SJSA1 (cell line): ENCODE measurements at places on chromosomes 4 and X.

DNA sequence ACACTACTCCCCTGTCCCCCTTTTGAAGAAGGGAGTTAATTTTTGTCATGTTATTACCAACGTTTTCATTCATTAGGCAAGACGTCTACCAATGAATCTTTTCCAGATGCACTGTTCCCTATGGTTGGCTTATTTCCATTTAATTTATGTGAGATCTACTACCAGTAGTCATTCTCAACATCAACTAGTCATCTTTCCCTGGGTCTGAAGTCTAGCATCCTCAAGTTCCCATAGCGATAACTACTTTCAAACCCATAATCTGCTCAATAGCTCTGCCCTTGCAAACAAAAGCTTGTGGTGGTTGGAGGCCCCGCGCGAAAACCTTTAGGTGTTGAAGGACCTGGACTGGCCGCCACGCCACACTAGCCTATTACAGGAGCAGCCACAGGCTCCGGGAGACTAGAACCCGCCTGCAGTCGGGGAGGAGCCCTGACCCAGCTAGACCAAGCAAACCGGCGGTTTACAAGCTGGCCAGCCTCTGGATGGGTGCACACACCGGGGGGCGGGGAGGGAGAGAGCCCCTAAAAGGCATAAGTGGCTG lies 746 bp downstream of the PPAT start:
- no peak for DNase-seq

- DNase-seq = no peak
These were observed 149.8 kb downstream of the CHM start for GRCh38 chrX:85897362-85898126.

DNA sequence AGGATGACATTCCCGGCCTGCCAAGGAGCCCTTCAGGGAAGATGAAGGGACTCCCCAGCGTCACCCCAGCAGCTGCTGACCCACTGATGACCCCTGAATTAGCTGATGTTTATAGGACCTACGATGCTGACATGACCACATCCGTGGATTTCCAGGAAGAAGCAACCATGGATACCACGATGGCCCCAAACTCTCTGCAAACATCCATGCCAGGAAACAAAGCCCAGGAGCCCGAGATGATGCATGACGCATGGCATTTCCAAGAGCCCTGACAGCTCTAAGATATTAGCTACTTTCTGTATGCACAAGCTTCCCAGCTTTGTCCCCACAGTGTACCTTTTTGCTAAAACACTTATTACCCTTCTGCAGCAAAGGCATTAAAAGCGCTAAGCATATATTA lies 14.4 kb downstream of the AMBN start:
- no peak for DNase-seq

GRCh38 chr4:56264873-56265272 lies 122.4 kb downstream of the AASDH start:
- DNase-seq = no peak

- DNase-seq = peak; percentile 32
These were observed 35.1 kb downstream of the ENPEP start for GRCh38 chr4:110510955-110511544.

DNA sequence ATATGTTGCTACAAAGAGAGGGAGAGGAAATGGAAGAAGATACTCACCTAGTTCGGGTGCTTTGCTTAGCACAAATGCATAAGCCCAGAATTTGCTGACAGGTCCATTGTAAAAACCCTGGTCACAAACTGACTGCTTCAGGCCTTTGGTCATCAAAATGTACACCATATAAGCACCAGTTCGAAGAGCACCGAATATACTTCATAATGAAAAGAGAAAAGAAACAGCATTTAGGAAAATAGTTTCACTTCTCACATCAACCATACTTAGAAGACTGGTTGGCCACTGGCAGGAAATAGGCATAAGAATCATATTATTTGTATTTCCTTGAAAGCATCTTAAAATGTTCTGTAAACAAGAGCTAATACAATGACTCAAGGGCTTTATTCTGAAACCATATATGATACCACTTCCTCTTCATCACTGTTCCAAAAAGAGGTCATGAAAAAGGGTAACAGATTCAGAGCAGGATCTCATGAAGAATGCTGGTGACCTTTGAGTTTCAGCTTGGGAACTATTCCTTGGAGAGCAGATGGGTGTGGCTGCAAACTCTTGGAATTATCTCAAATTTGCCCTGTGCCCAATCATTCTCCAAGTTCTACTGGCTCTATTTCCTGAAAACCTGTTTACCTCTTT lies 138.7 kb downstream of the ELOVL6 start:
- DNase-seq = no peak

- DNase-seq = no peak
These were observed 45.0 kb upstream of the ADRA2C start for GRCh38 chr4:3721186-3721585.

DNA sequence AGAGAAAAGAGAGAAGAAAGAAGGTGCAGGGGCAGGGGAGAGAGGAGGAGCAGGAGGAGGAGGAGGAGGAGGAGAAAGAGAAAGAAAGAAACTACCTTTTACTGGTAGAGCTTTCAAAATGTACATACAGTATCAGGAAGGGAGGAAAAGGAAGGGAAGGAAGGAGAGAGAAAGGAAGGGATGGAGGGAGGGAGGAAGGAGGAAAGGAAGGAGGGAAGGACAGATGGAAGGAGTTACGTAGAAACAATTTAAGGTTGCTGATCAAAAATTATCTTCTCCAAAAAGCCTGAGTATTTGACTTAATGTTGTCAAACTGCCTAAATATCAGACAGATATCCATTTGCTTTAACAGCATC lies 13.4 kb downstream of the TBC1D9 start:
- DNase-seq = no peak

- no peak for DNase-seq
These were observed 14.2 kb upstream of the HERC5 start for GRCh38 chr4:88442689-88443191.

DNA sequence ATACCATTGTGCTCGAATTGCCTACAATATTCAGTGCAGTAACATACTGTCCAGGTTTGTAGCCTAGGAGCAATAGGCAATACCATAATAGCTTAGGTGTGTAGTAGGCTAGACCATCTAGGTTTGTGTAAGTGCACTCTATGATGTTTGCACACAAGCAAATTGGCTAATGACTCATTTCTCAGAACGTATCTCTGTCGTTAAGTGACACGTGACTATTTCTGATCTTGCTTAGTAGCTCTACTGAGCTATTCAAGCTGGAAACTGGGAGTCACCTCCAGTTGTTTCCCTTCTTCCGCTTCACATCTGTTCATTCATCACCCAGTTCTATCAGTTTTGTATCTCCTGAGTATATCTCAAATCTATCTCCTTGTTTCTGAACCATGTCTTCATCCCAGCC lies 86.1 kb downstream of the HNRNPD start:
- no peak for DNase-seq

DNA sequence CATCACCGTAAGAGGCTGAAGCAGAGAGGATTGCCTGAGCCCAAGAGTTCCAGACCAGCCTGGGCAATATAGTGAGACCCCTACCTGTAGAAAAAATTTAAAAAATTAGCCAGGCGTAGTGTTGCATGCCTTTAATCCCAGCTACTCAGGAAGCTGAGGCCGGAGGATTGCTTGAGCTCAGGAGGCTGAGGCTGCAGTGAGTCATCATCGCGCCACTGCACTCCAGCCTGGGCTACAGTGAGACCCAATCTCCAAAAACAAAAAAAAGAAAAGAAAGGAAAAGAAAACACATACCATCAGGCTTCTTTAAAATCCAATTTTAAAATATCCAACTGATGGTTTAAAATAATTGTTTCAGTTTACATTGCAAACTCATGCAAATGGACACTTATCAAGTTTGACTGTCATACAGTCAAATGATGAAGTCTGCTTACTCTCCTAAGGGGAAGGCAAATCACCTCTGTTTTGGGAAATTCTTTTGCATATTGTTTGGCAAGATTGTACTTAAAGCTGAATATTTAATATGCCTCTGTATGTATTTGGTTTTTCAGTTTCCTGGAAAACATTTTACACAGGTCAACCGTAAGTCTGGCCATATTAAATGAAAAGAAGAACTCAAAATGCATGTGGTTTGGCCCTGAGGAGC lies 23.7 kb upstream of the TENM3 start:
- peak; percentile 55 for DNase-seq

GRCh38 chr4:173575482-173576152 lies 45.6 kb upstream of the HAND2 start:
- no peak for DNase-seq

DNA sequence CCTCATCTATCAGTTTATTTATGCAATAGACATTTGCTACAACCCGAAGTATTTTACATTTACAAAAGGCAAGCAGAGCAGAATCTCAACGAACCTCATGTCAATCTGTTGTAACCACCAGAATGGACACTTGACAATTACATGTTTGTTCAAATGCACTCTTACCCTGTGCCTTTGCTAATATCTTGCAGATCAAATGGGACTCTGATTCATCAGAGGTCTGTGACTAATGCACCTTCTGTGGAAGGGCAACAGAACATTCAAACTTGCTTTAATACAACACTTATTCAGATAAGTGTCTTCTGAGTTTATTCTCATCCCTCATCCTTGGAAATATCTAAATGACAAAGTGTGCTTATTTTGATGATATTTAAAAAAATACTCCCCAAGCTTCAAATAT lies 644.7 kb upstream of the PCDH10 start:
- no peak for DNase-seq

DNA sequence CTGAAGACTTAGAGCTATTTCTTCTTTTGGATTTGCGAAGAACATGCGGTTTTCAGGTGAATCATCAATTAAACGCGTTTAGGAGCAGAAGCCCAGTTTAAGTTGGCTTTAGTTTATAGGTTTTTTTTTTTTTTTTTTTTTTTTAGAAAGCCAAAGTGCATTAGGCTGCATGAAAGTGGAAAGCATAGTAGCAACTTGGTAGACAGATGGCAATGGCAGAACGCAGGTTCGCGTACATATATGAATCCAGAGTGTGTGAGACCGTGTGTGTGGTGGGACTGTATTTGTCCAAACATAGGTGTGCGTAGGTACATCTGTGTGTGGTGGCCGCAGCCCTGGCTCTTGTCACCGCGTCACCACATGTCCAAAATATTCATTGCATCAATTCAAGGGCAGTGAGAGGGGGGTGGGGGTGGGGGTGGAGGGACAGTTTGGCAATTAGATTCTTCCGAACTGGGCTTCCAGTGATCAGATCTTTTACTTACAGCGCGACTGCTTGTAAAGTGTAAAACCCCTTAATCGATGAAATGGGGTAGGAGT lies 901 bp downstream of the JADE1 start:
- no peak for DNase-seq

- DNase-seq = no peak
These were observed 50.8 kb upstream of the BOD1L1 start for GRCh38 chr4:13678186-13678924.

DNA sequence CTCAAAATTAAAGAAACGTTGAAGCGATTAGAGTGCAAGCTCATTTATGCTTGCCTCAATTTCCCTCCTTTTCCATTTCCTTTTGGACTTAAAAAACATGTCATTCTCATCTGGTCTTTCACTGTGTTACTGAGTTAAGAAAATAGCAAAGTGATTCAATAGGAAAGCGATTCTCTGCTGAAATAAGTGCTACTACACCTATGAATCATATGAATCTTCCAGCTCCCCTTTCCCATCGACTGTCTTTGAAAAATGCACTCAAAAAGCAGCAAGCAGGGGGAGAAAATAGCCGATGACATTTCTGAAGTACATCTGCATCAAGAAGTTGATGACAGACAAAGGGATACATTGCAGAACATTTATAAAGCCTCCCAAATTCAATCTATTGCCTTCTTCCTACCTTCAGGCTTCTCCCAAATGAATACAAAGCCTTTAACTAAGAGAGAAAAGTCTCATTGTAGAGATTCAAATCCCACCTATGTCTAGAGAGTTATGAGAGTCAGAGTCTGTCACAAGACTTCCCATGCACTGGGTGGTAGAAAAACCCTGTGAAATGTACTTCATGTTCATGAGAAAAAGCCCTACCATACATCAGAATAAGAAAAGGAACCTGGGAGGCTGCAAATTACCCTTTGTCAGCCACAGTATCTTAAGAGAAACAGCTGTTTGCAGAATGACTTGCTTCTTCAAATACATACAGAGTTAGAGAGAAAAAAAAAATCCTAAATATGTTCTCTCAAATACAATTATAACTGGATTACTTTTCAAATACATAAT lies 78.9 kb downstream of the MBNL3 start:
- DNase-seq = no peak

DNA sequence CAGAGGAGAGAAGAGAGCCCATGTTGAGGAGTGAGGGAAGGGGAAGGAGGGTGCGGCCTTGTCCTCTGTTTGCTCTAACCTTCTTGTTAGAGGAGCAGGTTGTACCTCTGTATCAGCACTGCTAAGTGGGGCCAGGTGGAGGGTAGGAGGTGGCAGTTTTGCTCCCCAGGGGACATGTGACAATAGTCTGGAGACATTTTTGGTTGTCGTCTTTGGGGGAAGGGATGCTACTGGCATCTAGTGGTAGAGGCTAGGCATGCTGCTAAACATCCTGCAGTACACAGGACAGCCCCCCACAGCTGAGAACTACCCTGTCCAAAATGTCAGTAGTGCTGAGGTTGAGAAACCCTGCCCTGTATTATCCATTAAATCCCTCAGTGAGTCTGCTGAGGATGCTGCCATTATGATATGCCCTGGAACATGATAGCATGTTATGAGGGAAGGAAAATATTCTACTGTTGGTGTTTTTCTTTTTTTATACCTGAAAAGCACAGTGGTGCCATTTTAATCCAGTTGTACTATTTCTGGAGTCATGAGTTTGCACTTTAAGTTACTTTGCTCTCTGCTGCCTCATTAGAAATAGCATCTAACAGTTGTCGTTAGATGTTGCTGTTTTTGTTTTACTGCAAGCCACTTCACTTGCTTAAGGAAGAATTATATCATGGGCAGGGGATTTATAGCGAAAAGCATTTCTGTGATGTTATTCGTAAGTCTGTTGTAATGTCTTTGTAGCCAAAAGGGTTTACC lies 90.6 kb downstream of the LRP2BP start:
- peak; percentile 38 for DNase-seq

DNA sequence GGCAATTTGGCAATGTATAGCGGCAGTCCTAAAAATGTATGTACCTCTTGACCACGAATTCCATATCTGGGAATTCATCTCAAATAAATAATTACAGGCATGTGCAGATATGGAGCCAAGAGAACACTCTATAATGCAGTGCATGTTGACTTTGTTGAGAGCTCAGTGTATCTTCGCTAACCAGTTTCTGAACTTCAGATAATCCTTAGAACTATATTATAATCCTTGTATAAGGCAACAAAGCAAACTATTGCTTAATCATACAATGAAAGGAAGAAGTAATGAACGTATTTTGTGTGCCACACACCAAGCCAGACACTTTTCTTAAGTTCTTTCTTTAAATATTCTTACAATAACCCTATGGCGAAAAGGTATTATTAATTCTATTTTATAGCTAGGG lies 168.5 kb downstream of the SMIM20 start:
- DNase-seq = no peak

- DNase-seq = no peak
These were observed 6.7 kb downstream of the CCNQ start for GRCh38 chrX:153592091-153592833.

DNA sequence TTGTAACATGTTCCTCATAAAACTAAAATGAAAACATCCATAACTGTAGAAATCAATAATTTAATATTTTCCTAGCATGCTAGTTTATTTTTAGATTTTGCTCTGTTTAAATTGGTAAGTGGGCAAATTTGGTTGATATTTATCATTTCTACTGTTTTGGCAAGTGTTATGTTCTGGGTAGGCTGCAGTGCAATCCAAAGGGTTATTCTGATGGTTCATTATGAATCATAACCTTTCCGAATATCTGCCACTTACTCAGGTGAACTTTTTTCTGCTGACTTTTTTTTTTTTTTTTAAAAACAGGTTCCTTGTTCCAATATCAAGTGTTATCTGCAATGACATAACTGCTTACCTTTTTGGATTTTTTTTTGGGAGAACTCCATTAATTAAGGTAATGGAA lies 52.0 kb downstream of the CDS1 start:
- DNase-seq = no peak

GRCh38 chr4:10731690-10732089 lies 47.1 kb upstream of the CLNK start:
- no peak for DNase-seq
